ENCODE measurements at places on chromosomes 3 and 15. TPM values are rescaled to one million over a fixed set of nuclear protein-coding genes. Genes with fewer than 3 reads are reported as not detected.

Gene SENP2
- total RNA-seq = 36.8 TPM

Gene SCG5
- total RNA-seq = 29.6 TPM

Gene ADGRG7
- total RNA-seq = not detected

Gene HEG1
- 641 TPM for total RNA-seq

Gene SSUH2
- not detected for total RNA-seq

Gene SERF2
- 537 TPM for total RNA-seq

Gene PAK6
- 0.13 TPM for total RNA-seq

Gene CPB1
- not detected for total RNA-seq

Gene ROBO1
- 94.4 TPM for total RNA-seq

Gene PAQR5
- total RNA-seq = 0.03 TPM

Gene MYRIP
- 0.85 TPM for total RNA-seq

Gene ITGA11
- 190 TPM for total RNA-seq

Gene CIP2A
- total RNA-seq = 6.2 TPM

Gene SNTN
- total RNA-seq = not detected

Gene LEKR1
- total RNA-seq = 0.20 TPM

Gene CEMIP
- 994 TPM for total RNA-seq

Gene TRPM1
- not detected for total RNA-seq

Gene A4GNT
- not detected for total RNA-seq

Gene SAMMSON
- not detected for total RNA-seq

Gene CDCP1
- 87.6 TPM for total RNA-seq

Gene ATP2B2
- total RNA-seq = not detected

Gene U2SURP
- total RNA-seq = 37.7 TPM

Gene AP3B2
- total RNA-seq = 0.39 TPM

Gene CCR9
- total RNA-seq = not detected

Gene CAPN7
- total RNA-seq = 49.4 TPM
